NCI-H460 (cell line): ENCODE measurements at places on chromosomes 4 and X.

DNA sequence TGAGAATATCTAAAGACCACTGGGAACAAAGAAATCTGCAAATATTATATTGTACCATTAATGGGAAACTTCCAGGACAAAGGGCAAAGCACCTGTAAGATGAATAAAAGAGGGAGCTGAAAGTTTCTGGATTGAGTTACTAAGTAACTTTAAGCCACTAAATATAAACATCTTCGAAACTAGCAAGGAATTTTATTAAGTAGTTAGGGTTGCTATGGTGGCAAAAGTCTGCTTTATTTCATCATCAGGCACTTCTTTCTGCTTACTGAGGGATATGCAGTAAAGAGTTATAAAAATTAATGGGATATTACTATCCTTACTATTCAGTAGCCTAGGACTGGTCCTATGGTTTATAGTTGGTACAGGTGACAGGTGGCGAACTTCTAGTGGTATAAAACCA, 33.0 kb downstream of the SMARCA1 start:
- DNase-seq: no peak

GRCh38 chr4:165308606-165309005, 18.9 kb upstream of the MSMO1 start:
- no peak for DNase-seq

GRCh38 chr4:81631958-81632441, 160.3 kb upstream of the RASGEF1B start:
- DNase-seq: no peak

DNA sequence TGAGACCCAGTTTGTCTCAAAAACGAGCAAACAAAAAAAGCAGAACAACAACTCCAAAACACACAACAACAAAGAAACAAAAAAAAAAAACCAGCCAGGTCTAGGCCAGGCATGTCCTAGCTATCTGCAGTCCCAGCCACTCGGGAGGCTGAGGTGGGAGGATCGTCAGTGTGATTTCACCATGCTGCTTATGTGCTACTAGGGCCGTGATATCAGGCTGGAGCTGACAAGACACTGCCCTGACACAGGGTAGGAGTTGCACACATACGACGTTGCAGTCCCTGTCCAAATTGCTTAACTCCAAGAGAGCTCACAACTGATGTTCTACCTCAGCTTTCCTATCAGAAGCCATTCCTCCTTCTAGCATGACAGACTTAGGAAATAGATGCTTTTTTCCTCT, 204.9 kb downstream of the AASDH start:
- no peak for DNase-seq

- no peak for DNase-seq
Observed at GRCh38 chr4:166734797-166735196, 499.5 kb downstream of the SPOCK3 start.

- no peak for DNase-seq
Observed at GRCh38 chr4:123976285-123976684, 579.7 kb downstream of the SPRY1 start.
